ENCODE measurements at places on chromosomes 3 and 15.

DNA sequence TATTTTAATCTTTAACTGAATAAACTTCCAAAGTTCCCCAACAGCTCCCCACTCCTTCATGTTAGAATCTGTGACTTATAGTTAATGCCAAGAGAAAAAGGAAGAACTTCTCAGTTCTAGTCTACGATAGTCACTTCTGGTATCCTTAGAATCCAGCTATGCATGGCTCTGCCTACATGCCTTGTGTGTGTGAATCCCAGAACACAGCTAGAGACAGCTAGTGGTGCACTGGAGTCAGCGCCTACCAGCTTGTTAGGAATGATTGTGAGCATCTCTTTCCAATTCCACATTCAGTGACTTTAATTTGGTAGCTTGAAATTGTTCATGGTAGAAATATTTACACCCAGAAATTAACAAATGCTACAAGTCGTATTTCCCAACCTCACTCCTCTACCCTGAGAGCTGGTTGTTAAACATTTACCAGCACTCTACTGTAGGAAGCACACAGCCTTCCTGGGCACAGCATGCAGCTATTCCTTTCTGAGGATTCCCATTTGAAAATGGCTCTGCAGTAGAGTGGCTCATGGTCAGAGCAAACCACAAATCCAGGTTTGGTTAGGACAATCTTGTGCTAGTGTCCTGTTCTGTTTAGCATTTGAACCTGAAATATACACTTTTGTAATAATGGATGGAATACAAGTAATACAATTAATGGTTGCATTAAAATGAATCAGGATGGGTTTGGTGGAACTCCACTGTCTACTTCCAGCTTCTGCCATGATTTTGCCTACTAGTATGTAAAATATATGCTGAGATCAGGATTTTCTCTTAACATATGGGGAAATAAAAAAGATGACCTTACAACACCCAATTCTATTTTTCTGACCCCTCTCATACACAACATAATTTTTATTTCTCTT is 371.0 kb upstream of the GBE1 start:
- DNase-seq = no peak

- DNase-seq = no peak
Observed at GRCh38 chr3:47443611-47443995, 32.1 kb downstream of the SCAP start.

DNA sequence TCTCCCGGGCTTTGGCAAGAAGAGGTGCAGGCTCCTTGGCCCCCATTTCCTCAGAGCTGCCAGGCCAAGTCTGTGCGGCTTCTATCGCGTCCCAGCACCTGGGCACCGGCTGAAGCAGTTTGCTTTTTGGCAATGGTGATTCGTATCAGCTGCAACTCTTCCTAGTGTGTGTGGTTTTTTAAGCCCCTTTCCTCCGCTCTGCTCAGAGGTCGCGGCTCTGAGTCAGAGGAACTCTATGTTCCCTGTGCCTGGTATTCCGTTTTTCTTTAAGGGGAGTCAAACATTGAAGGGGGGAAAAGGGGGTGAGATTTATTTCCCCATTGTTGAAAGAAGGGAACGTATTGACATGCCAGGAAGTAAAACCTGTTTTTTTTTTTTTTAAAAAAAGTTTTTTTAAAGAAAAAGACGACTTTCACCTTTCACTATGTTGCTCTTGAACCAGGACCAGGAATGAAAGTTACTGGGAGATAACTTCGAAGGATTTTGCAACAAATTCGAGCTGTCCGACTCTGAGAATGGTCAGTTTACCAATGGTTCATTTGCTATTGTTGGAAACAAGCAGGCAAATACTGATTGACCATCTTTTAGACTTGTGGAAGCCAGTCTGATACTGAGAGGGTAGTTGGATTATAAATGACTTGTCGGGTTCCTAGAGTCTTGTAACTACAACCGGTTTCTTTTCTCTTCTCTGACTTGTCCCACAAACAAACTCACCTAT is 1.1 kb downstream of the ARMC8 start:
- DNase-seq = no peak

GRCh38 chr3:61030469-61031035 is 220.7 kb downstream of the FHIT start:
- no peak for DNase-seq

DNA sequence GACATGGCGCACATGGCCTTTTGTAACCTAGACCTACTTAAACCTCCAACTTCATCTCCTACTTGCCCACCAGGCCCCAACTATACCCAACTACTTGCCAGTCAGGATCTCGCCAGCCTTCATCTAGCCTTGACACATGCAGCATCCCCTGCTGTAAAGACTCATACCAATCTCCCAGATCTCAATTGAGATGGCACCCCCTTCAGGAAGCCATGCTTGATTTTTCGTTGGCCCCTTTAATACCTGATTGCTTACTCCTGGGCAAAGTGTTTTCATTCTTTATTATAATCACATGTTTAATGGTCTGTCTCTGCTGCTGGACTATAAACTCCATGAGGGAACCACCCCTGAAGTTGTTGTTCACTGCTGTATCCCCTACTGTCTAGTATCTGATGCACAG is 150.8 kb downstream of the SOX2 start:
- DNase-seq = no peak

GRCh38 chr3:11546657-11547302 is 96.9 kb downstream of the VGLL4 start:
- peak; percentile 17 for DNase-seq

DNA sequence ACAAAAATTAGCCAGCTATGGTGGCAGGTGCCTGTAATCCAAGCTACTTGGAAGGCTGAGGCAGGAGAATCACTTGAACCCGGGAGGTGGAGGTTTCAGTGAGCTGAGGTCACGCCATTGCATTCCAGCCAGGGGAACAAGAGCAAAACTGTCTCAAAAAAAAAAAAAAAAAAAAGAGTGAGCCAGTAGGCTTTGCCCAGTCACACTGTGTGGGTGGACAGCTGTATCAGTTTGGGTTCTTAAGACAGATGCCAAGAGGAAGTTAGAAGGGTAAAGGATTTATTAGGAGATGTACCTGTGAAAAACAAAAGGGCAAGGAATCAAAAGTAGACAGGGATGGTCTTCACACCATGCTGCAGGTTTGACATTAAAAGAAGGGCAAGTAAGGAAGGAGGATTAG is 86.1 kb upstream of the CGNL1 start:
- no peak for DNase-seq

DNA sequence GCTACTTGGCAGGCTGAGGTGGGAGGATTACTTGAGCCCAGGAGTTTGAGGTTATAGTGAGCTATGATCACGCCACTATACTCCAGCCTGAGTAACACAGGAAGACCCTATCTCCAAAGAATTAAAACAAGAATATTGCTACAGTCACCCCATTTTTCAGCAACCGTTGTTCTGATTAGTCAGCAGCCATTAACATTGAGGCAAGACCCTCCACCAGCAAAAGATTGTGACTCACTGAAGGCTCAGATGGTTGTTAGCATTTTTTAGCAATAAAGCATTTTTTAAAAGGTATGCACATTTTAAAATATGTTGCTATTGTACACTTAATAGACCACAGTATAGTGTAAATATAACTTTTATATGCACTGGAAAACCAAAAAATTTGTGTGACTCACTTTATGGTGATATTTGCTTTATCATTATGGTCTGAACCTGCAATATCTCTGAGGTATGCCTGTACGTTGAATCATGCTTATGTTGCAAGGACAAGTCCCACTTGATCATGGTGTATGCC is 492.6 kb downstream of the SQOR start:
- no peak for DNase-seq

GRCh38 chr15:90550919-90551318 is 21.2 kb downstream of the CRTC3 start:
- no peak for DNase-seq

DNA sequence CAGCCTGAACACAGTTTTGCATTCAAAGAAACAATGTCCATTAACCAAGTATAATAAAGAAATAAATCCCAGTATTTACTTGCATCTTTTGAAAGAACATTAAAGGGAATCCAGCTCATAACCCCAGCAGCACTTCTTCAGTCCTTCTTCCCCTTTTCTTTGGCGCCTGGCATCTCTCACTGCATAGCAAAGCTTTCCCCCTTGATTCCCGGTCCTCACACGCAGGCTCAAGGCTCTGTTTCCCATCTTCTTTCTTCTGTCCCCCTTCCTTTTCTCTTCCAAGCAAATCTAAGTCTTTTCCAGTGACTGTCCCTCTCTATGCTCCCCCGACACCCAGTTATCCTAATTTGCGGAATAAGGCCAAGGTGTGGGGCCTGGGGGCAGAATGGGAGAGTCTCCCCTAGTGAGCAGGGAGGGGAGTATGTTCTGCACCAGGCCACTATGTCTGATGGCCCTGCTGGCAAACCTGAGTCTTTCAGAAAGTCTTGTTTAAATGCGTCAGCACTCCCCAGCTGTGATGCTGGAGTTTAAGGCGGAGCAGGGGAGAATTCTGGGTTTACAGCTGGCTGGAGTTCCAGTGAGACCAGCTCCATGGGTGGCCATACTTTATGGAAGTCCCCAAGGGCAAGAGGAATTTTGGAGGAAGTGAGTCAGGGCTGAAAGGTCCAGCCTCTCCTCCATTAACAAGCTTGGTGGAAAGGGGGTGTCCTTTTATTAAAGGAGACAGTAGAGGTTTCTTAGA is 42.1 kb downstream of the GOLGA6A start:
- peak; percentile 78 for DNase-seq

GRCh38 chr3:58192069-58192468 is 18.7 kb downstream of the DNASE1L3 start:
- DNase-seq = no peak

- peak; percentile 38 for DNase-seq
Observed at GRCh38 chr3:168049367-168049974, 46.3 kb downstream of the GOLIM4 start.

DNA sequence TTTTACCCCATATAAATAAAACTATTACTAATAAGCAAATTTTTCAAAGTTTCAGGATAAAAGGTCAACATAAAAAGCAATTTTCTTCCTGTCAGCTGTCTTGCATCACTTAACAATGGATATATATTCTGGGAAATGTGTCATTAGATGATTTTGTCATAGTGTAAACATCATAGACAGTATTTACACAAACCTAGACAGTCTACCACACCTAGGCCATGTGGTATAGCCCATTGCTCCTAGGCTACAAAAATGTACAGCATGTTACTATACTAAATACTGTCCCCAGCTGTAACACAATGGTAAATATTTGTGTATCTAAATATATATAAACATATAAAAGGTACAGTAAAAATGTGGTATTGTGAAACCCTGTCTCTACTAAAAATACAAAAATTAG is 156.7 kb downstream of the ANO10 start:
- DNase-seq = no peak

DNA sequence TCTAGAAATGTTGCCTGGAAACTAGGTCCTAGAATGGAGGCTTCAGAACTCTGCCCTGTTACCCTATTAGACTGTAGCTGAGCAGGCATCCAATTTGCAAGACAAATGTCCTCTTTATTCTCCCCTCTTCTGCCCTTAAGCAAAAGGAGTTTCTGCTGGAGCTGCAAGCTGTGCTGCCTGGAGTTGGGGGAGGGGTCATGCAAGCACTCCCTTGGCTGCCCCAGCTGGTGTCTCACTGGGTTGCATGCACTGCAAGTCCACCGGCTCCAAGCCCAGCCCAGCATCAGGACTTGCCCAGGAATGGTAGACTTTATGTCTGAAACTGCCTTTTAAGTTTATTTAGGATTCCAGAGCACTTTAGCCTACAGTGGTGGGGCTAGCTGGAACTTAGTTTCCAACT is 15.7 kb upstream of the RBP2 start:
- DNase-seq = no peak

GRCh38 chr15:92226020-92226612 is 167.6 kb upstream of the ST8SIA2 start:
- DNase-seq = no peak

DNA sequence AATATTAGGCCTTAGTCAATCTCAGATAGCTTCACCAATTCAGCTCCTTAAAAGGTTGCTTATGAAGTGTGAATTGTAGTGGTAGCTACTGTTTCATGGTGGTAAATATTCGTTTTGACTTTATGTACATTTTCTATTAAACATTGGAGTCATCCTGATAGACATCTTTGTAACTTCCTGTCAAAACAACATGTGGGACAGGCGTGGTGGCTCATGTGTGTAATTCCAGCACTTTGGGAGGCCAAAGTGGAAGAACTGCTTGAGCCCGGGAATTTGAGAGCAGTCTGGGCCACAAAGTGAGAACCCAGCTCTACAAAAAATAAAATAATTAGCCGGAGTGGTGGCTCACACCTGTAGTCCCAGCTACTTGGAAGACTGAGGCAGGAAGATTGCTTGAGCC is 2.0 kb upstream of the TRIM59 start:
- no peak for DNase-seq

DNA sequence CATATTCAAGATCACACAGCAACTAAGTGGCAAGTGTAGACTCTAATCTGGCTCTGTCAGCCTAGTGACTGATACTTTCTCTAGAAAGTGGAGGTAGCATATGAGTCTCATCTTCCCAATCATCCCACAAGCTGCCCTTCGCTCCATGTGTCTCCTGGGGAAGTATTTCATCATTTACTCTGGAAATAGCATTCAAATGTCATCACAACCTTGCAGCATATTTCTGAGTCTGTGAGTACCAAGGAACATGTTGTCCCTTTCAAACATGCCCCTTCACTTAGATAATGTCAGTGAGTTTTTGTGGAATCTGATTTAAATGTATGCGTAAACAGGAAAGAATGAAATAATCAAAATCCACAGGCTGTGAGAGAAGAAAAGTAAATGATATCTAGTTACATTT is 322.9 kb downstream of the SLC9A9 start:
- no peak for DNase-seq

DNA sequence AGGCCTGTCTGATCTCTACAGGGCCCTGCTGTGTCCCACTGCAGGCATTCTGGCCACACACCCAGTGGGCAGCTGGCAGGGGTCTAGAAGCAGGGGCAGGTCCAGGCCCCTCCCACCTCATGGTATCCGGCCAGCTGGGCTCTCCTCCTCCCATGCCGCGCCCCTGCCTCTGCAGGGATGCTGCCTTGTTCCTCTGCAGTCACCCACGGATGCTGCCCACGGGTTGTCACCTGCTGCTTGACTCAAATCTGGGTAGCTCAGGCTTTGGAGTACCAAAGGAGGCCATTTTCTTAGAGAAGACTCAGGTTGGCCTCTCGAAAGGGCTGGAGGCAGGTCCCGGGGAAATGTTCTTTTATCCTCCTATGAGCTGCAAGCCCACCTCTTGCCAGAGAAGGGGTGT is 25.0 kb downstream of the EFCAB12 start:
- no peak for DNase-seq

GRCh38 chr15:79689030-79689429 is 207.8 kb downstream of the MTHFS start:
- DNase-seq = no peak

- no peak for DNase-seq
Observed at GRCh38 chr3:76111808-76112207, 326.5 kb upstream of the ZNF717 start.

- no peak for DNase-seq
Observed at GRCh38 chr15:39628546-39629257, 47.8 kb downstream of the THBS1 start.

- DNase-seq = no peak
Observed at GRCh38 chr15:47334805-47335535, 382.3 kb upstream of the SEMA6D start.

- no peak for DNase-seq
Observed at GRCh38 chr3:183275418-183275817, 22.4 kb downstream of the B3GNT5 start.

- DNase-seq = no peak
Observed at GRCh38 chr3:59380146-59380545, 330.3 kb upstream of the CFAP20DC start.

GRCh38 chr15:53869806-53870073 is 108.5 kb upstream of the UNC13C start:
- DNase-seq = no peak

- peak; percentile 57 for DNase-seq
Observed at GRCh38 chr3:113626503-113627371, 69.7 kb downstream of the USF3 start.

- no peak for DNase-seq
Observed at GRCh38 chr15:59312205-59312604, 60.5 kb downstream of the MYO1E start.
